ENCODE measurements at places on chromosomes 3 and 15. TPM values are rescaled to one million over a fixed set of nuclear protein-coding genes. Genes with fewer than 3 reads are reported as not detected.

GRCh38 chr3:43969944-43970343 lies 271.7 kb upstream of the TOPAZ1 start:
- no peak for DNase-seq

CYP8B1 gene
- total RNA-seq, result not detected

GRCh38 chr3:118477768-118478167 lies 556.9 kb downstream of the IGSF11 start:
- no peak for DNase-seq

- no peak for DNase-seq
Observed at GRCh38 chr15:57993409-57994145, 71.9 kb downstream of the ALDH1A2 start.

RBSN gene
- 39.6 TPM for total RNA-seq

- DNase-seq, result no peak
Observed at GRCh38 chr3:120396469-120396868, 47.3 kb upstream of the LRRC58 start.

IL17RB gene
- total RNA-seq, result 0.42 TPM

COL6A5 gene
- not detected for total RNA-seq

DNA sequence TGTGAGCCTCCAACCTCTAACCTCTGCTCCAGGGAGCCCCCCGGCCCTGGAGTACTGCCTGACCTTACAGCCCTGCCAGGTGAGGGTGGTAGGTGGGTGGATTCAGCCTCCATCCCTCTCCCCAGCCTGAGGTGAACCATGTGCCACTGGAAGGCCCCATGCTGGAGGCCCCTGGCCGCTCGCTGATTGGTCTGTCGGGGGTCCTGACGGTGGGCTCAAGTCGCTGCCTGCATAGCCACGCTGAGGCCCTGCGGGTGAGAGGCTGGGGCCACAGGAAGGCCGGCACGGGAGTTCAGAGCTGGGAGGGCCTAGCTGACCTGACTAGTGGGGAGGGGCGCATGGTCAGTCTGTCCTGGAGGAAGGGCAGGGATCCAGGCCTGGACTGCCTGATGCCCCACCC lies 19.1 kb downstream of the NT5DC2 start:
- no peak for DNase-seq

- no peak for DNase-seq
Observed at GRCh38 chr15:100170291-100171210, 171.2 kb downstream of the ADAMTS17 start.

CD86 gene
- total RNA-seq, result not detected

CHRD gene
- not detected for total RNA-seq

- DNase-seq, result peak; percentile 6
Observed at GRCh38 chr15:76963596-76963995, 31.3 kb upstream of the PSTPIP1 start.

DAZL gene
- not detected for total RNA-seq

DNA sequence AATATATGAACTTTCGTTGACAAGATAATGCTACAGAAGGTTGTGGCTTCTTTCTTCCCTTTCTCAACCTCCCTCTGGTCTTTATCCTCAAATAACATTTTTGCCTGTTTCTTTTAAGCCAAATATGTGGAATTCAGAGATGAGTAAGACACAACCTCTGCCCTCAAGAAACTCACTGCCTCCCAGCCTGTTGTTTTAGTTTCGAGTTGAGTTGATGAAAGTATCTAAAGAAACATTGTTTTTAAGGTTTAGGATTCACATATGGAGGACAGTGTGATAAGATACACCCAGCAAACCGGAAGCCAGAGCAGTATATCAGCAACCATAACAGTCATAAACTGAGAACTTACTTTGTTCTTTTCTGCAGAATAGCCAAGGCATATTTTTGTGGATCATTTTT lies 218.6 kb downstream of the THSD4 start:
- DNase-seq, result no peak

DNA sequence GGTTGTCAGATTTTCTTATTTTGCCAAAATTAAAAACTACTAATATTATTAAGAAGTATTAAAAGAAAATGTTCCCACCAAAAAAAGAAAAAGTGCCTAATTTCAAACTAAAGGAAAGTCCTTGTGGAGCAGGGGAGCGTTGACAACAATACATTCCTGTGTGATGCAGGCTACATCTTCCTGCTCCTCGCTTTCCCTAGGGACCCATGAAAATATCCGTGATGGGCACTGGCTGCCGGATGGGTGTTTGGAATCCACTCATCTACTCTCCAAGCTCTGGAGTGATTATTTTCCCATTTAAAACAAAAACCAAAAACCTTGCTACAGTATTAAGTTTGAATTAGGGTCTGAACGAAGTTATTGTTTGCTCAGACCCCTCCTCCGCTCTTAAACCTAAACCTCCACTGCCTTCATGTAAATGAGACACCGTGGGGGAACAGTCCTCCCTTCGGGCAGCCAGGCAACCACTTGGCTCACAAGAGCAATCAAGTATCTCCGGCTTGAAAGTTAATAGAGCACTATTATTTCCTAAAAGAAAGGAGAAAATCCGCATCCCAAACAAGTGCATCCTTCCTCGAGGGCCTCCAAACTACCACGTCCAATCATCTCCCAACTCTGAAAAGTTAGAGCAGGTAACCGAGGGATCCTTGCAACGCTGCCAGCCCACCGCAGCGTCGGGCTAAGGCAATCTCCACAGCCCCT lies 1.5 kb downstream of the ITGB5 start:
- peak; percentile 27 for DNase-seq

- DNase-seq, result no peak
Observed at GRCh38 chr3:159856590-159857104, 132.0 kb upstream of the IL12A start.

DNA sequence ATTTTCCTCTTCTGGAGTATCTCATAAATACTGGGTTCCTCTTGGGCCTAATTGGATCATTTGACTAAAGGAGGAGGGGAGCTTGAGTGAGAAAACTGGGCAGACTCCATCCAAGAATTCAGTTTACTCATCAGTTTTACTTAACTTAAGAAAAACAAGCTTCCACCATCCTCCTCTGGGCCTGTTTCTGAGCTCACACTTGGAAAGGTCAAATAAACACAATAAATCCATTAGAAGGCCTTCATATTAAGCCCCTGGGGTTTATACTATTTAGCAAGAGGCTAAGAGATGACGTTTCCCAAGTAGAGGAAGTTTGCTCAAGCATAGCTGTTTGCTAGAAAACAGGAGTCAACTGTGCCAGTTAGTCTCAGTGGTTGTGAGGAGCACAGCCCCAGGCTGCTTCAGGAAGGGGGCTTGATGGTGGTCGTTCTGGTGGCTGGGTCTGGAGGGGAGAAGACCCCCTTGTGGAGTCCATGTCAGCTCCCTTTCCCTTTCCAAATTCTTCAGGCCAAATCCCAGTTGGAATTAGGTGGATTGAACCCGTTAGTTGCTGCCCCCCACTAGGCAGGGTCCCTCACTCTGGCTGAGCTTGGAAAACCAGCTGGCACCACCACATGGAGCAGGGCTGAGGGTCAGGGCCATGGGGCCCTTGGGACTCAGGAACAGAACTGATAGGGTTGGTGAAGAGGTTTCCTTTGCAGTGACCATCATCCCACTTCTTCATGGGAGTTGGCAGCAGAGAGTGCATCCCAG lies 64.8 kb downstream of the SPSB4 start:
- DNase-seq, result peak; percentile 4

SLC12A1 gene
- total RNA-seq, result not detected

IL17RE gene
- total RNA-seq, result 5.5 TPM

MASP1 gene
- total RNA-seq, result not detected

- no peak for DNase-seq
Observed at GRCh38 chr3:130839813-130840212, 54.1 kb upstream of the ATP2C1 start.

FETUB gene
- total RNA-seq, result 0.47 TPM

GRCh38 chr15:39957481-39957880 lies 23.6 kb downstream of the EIF2AK4 start:
- DNase-seq, result no peak
